ENCODE measurements at places on chromosomes 5 and 9.

GRCh38 chr5:55691265-55692105, 20.6 kb downstream of the SLC38A9 start:
- peak; percentile 54 for DNase-seq

DNA sequence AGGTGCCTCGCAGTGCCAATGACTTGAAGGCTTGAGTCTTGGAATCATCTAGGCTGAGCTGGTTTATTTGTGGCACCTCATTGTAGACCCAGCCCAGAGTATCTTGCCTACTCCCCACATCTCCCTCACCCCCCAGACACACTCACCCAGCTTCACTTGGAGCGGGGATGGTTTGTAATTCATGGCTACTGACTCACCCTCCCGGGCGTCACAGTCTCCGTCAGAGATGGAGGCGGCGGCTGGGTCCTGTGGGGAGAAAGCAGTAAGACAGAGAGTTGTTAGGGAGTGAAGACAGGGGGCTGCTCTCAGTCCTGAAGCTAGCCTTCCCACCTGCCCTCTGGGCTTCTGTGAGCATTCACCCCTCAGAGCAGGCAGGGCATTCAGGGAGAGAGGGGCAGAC, 29.0 kb upstream of the MYORG start:
- DNase-seq, result no peak

- DNase-seq, result no peak
Observed at GRCh38 chr5:173498286-173498685, 118.2 kb downstream of the BOD1 start.

GRCh38 chr5:167918184-167918812, 373.1 kb upstream of the WWC1 start:
- DNase-seq, result no peak

DNA sequence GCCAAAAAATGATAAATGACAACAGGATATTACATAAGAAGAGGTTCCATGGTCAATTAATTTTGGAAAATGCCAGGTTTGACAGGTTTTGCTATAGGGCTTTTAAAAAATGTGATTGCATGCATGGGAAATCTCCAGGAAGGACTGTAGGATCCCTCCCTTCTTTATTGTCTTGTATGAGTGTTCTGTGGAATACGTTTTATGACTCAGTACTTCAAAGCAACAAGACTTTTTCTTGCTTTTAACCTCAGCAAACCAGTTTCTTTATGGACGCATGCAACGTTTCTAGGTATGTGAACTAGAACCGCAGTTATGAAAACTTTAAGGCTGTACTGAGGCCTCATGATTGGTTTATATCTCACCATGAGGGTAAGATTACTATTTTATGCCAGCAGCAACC, 76.6 kb upstream of the NTRK2 start:
- DNase-seq, result no peak

- peak; percentile 29 for DNase-seq
Observed at GRCh38 chr5:148384380-148384737, 601 bp downstream of the FBXO38 start.

GRCh38 chr5:96388176-96388575, 44.9 kb downstream of the PCSK1 start:
- DNase-seq, result no peak

Measured in suppressor macrophage treated with lipopolysaccharide for 4 hours (primary cell).